ENCODE measurements at places on chromosomes 1 and 21.

- no peak for DNase-seq
These were observed 5.6 kb upstream of the TFF3 start for GRCh38 chr21:42320791-42321190.

GRCh38 chr1:3636531-3636930 lies 11.7 kb downstream of the TPRG1L start:
- no peak for DNase-seq

DNA sequence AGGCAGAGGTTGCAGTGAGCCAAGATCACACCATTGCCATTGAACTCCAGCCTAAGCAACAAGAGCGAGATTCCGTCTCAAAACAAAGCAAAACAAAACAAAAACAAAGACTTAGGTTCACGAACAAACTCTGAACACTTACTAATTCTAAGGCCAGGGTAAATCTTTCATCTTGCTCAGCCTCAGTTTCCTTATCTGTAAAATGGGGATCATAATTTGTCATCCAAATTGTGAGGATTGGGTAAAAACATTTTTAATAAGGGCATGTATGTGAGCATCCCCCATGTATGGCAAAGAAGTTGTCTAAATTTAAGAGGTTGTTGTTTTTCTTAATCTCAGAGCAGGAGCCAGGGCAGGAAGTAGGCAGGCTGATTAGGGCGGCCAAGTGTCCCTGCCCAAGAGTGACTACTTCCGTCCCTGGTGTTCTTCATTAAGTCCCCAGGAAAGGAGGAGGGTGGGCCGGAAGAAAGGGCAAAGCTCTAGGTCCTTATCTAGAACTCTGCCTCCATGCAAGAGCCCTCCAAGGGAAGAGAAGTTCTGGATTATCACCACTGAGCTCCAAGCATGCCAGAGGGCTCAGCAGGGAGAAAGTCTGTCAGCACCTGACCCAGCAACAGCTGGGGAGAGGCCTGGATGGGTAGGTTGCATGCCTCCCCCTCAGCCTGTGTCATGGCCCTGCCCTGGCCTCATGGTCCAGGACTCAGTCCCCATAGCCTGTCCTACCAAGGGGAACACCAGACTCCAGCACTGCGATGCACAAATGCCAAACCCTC lies 49.9 kb upstream of the CLIC4 start:
- DNase-seq: no peak

- no peak for DNase-seq
These were observed at the start of gene TINAGL1 for GRCh38 chr1:31576201-31576669. Gene TINAGL1 (plus strand): TSS chr1:31576515. CDS start chr1:31577149, 634 bp downstream.

GRCh38 chr1:107810291-107810951 lies 154.6 kb downstream of the VAV3 start:
- DNase-seq: no peak

DNA sequence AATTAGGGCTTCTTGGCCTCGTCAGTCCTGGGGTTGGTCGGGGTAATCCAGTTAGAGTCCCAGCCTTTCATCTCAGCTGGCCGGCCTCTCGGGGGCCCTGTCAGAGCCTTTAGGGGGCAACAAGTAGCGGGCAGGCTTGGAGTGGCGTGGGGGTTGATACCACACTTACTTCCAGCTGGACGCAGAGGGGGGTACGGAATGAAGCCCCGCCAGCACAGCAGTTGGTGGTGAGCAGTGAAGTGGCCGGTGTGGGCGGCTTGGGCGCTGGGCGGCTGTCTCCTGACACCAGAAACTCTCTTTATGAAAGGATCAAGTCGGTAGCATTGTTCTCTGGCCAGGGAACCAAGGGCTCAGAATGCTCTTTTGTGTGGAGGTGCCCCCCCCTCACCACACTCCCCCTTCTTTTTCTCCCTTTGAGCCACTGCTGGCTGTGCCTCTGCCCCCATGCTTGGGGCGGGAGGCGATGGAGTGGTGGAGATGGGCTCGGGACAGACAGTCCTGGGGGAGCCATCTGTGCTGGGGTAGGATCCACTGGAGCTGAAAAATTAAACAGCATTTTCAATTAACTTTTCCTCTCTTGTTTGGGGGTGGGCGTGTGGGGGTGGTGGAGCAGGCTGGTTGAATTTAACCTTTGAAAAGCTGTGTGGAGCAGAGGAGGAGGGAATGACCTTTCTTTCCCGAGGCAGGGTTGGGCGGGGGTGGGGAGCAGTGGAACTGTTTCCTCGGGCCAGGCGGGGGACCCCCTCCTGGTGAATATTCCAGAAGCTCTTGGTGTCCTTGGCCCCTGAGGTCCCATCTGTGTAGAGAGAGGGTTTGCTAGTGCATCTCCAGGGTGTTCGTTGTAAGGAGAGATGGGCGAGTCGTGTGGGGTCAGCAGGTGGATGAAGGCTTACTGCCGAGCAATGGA lies 102.7 kb downstream of the RNF220 start:
- no peak for DNase-seq
